ENCODE measurements at places on chromosomes 1 and 21. TPM values are rescaled to one million over a fixed set of nuclear protein-coding genes. Genes with fewer than 3 reads are reported as not detected.

FAM177B gene
- total RNA-seq = not detected

OR2T2 gene
- total RNA-seq = not detected

RGL1 gene
- total RNA-seq = 2.2 TPM

RBM34 gene
- 122 TPM for total RNA-seq

ST6GALNAC5 gene
- not detected for total RNA-seq

SPRR2A gene
- not detected for total RNA-seq

TSPEAR gene
- total RNA-seq = not detected

AADACL4 gene
- total RNA-seq = not detected

MXRA8 gene
- total RNA-seq = not detected

C1QB gene
- total RNA-seq = not detected

OPTC gene
- total RNA-seq = not detected

AADACL3 gene
- total RNA-seq = not detected

NR5A2 gene
- not detected for total RNA-seq

GPR61 gene
- not detected for total RNA-seq

FNDC5 gene
- total RNA-seq = not detected

CR1 gene
- not detected for total RNA-seq

BRINP3 gene
- total RNA-seq = not detected

All from activated T-helper 2 cell treated with anti-CD3 and anti-CD28 coated beads, Interferon-gamma antibody, Interleukin-2, Interleukin-4, amounts not matched to agents 10 μg/mL and 5 μg/mL and 100 μg/mL, durations not matched to agents 14 hours and 24 hours and 36 hours (primary cell).